Activated T-helper 1 cell treated with Interleukin-2 at 50 U/mL for 16 hours (primary cell): ENCODE measurements at places on chromosomes 7 and 10.

DNA sequence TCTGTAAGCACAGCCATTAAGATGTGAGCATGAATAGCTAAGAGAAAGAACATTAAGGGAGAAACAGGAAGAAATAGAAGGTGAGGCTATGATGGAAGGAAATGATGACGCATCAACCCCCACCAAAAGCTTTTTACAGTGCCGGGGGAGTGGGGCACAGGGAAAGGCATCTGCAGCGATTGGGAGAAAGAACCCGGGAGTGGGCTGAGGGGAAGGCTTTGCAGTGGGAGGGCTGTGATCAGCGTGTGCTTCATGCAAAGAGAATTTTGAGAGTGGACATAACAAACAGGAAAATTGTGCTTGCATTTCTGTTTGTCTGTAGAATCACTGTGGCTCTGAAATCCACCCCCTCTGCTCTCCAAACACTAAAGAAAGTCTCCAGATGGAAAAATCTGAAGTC is 250.8 kb downstream of the KCNMA1 start:
- DNase-seq = no peak

DNA sequence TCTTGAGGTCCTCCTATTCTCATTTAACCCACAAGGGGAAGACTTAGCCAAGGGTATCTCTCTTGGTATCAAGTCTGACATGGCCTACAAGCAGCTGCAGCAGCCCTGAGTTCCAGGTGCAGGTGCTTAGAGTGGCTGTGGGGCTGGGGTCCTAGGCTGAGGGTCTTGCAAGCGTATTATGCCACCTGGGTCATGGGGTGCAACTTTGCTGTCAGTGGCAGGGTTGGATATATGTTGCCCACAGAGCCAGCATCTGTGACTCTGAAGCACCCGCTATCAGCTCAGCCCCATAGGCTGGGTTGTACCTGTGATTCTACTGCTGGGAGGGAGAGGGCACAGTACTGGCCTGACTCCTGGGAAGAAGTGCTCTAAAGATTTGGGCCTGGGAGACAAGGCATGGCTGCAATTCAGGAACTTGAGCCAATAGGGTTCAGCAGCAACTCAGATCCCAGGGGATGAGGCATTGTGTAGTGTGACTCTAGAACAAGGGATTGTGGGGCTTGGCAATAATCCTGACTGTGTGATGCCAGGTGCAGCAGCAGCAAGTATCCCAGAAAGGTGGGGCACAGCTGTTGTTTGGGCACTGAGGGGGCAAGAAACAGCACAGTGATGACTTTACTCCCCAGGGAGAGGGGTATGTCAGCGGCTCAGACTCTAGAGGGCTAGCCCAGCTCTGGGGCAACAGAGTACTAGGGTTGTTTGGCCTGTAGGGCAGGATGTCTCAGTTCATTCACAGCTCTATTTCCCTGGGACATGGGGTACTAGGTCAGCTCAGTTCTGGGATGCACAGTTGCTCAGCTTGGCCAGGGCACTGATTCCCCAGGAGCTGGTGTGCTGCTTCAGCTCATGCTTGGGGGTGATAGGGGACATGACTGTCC is 41.4 kb downstream of the NEURL1 start:
- DNase-seq = no peak

DNA sequence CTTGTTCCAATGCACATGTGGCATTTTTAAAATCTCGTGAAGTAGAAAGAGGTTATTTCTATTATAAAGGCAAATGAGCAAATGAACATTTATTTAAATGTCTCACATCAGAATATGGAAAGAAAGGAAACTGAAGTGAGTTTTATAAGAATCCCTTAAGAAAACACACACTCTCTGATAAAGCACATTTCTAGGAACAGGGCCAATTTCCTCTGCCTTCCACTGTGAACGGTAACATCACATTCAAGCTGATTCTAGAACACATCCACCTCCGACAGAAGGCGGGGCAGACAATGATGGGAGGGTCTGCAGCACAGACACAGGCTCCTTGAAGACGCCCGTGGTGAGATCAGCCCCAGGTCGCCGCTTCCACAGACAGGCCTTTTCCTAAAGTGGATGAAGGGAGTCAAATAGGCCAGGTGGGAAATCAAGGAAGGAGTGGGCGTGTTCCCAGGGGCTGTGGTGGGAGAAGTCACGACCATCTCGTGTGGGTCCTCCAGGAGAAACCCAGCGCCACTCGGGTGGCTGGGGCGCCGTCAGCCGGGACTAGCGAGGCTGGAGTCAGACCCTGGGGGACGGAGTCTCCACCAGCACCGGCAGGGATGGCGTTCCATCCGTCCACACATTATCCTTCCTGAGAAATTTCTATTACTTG is 31.1 kb downstream of the PITRM1 start:
- no peak for DNase-seq

DNA sequence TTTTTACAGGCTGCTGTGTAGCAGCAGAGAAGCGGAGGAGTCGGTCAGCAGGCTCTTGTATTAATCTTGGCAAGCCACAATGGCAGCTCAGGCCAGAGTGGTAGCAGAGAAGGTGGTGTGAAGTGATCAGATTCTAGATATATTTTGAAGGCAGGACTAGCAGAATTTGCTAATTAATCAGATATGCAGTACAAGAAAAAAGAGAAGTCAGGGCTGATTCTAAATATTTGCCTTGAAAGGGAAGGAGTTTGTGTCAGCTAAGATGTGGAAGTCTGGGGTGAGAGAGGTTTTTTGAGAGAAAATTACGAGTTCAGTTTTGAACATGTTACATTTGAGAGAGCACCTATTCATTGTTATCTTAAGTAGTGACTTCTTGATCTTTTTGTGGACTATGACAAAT is 176.3 kb downstream of the WNT2 start:
- DNase-seq = no peak

DNA sequence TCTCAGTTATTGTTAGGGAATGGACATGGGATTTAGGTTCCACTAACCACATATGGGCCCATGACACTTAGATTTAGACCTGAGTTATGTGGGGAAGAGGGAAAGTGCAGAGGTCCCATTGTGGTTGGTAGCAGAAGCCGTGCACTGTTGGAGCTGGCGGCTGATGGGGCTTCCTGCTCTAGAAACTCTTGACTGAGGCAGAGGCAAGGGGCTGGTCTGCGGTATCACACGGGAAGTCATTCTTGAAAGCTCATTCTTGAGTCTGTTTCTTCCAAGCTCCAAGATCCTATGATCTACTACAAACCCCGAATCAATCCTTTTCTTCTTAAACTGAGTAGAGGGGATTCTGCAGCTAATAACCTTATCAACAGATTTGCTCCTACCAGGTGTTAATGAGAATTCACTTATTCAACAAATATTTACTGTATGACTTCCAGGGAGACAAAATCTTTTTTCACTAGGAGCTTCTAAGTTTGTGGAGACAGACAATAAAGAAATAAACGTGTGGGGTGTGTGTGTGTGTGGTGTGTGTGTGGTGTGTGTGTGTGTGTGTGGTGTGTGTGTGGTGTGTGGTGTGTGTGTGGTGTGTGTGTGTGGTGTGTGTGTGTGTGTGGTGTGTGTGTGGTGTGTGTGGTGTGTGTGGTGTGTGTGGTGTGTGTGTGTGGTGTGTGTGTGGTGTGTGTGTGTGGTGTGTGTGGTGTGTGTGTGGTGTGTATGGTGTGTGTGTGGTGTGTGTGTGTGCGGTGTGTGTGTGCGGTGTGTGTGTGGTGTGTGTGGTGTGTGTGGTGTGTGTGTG is 57.1 kb downstream of the AOC1 start:
- peak; percentile 12 for DNase-seq

GRCh38 chr7:97732565-97733275 is 834 bp downstream of the TAC1 start:
- no peak for DNase-seq

DNA sequence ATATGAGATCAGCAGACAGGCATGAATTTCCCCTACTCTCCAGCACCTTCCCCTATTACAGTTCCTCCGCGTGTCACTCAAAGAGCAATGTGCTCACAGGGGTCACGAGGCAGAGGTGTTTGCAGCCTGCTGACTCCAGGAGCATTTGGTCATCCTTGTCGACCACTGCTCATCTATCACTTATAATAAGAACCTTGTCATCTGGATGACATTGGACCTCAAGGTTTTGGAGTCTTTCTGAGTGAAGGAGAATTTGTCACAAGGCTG is 32.9 kb upstream of the PLPP4 start:
- no peak for DNase-seq

DNA sequence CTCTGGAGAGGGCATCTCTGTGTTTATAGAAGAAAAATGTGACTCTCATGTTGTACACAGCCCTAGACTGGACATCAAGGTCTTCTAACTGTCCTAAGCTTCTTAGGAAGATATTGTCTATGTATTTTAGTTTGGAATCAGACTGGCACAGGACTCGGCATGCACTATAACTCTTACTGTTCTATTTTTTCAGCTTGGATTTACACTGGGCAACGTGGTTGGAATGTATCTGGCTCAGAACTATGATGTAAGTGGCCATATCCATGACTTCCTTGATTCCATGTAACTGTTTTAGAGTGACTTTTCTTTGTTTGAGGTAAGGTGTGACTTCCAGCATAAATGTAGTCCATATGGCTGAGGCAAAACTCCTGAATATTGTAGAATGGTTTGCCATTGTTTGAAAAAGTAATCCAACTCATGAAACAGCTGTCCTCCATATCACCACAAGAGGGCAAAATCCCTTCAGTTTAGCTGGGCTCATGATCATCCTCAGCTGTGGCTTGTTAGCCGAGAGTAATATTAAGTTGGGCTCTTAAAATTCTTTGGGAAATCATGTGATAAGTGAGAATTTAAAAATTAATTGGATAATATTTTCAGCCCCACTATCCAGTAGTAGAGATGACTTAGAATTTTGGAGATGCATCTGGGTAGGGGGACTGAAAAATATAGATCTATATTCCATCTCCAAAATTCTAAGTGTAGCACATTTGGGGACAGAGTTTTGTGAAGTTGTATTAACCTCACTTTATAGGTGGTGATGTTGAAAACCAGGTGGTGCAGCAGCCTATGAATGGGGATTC is 10.4 kb downstream of the STMP1 start:
- DNase-seq = no peak

DNA sequence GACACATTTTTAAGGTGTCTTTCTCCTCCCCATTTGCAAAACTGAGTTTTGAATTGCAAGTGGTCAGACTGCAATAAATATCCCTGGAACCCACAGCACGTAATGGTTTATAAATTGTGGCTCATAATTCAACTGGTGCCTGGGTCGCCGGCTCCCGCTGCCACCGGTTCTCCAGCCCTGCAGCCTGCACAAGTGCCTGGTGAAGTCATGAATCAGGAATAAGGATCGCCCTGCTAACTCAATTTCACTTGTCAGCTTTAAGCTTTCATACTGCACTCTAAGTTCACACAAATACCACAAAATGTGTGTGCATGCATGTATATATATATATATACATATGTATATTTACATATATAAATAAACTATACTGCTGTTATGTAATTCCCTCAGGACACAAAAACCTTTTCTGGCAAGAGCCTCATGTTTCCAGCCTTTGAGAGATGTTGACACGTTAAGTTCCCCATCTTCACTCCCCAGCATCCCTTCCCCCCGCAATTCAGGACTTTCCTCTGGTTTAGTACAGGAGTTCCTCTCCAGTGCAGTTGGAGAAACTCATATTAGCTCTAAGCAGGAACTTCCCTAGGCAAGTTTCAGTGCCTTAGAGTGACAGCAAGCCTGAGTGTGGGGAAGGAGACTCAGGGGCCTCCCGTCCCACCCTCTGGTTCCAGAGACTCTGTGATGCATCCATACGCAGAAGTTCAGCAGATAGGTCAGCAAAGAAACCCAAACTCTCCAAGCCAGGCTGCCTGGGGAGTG is 129.2 kb upstream of the UNC5B start:
- no peak for DNase-seq

DNA sequence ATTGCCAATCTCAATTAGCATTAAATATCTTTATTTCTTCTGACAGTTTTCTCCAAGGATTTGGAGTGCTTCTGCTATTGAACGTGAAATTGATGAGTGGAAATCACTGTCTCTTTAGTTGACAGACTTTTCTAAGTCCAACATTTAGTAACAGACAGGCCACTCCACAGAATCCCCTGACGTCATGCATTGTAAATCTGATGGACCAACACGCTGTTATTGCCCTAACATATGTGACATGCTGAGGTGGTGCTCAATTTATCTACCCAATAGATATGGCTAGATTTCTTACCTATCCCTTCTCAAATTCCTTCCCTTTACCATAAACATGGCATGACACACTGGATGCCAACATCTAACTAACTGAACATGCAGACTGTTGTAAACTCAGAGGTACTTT is 240.6 kb upstream of the DGKB start:
- no peak for DNase-seq

DNA sequence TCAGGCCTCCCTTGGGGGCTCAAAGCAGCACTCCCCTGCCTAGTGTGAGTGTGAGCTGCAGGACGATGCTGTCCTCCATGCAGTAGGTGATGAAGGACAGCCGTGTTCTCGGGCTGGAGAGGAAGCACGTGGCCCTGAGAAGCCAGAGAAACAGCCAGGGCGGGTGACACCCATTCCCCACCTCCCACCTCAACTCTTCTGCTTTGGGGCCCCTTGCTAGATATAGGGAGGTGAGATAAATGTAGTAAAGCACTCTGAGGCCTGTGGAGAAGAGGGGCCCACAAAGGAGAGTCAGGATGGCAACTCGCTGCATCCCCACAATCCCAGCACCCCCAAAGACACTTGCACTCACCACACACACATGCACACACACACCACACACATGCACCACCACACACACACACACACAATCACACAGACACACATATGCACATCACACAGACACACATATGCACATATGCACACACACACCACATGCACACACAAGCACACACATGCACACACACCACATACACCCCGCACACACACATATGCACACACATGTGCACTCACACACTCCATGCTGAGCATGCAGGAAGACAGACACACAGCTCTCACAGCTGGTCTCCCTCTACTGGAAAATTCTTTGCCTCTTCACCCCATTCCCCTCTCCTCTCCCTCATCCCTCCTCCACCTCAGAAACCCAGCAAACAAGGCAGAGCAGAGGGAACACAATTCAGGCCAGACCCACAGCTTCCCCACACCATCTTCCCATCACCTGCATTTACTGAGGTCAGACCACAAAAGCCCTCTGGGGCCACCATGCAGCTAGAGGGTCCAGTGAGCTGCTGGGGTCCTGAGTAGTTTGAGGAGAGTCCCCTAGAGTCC is 30.5 kb downstream of the ANXA8 start:
- DNase-seq = no peak

- DNase-seq = no peak
Measured at GRCh38 chr10:112956631-112957350, 6.7 kb downstream of the TCF7L2 start.

- DNase-seq = no peak
Measured at GRCh38 chr10:108852211-108852610, 1071.1 kb downstream of the XPNPEP1 start.
